ENCODE measurements at places on chromosomes 12 and 14.

GRCh38 chr12:50932787-50933280 is 19.5 kb upstream of the HIGD1C start:
- no peak for DNase-seq

DNA sequence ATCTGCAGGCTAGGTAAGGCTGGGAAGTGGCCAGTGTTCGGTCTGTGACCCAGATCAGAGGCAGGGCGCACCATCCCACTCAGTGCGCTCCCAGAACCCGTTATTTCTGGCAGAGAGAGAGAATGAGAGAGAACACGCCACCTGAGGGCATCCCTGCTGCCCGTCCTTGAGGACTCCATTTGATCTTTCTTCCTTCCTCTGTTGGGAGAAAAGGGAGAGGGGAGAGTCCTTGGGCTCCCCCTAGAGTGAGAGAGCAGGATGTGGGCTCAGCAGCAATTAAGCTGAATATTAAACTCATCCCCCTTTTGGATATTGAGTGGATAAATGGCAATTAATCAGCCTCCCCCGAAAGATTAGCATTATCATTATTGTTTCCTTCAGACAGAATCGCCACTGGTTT is 70.6 kb downstream of the IFT43 start:
- DNase-seq: no peak

- DNase-seq: peak; percentile 57
These were observed 71.1 kb downstream of the RASSF3 start for GRCh38 chr12:64681200-64682052.

- no peak for DNase-seq
These were observed 22.2 kb upstream of the GPR132 start for GRCh38 chr14:105087308-105087962.

DNA sequence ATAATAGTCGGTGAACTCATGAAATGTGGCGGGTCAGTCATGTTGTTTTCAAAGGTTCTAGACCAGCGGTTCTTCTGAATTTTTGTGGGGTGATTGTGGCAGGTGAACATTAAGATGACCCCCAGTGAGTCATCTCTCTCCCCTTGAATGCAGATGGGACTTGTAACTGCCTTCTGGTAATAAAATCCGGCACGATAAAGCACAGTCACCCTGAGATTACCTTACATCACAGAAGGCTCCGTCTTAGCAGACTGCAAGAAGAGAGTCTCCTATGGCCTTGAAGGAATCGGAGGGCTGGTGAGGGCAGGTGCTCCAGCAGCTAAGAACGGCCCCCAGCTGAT is 189.6 kb downstream of the FOXN3 start:
- no peak for DNase-seq

DNA sequence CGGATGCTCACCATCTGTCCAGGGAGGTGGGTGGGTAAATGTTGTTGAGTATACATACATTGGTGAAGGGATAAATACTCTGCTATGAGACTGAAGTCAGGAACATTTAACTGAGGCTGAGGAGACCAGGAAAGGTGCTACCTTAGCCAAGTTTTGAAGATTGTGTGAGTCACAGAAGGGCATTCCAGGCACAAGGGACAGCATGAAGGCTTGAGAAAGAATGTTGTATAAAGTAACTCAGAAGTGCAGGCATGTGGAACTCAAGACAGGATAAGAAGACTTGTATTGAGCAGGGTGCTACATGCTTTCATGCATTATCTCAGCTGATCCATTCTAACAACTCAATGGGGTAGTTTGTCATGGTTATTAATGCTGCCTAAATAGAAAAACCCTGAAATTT is 112.7 kb downstream of the IPO8 start:
- DNase-seq: no peak

DNA sequence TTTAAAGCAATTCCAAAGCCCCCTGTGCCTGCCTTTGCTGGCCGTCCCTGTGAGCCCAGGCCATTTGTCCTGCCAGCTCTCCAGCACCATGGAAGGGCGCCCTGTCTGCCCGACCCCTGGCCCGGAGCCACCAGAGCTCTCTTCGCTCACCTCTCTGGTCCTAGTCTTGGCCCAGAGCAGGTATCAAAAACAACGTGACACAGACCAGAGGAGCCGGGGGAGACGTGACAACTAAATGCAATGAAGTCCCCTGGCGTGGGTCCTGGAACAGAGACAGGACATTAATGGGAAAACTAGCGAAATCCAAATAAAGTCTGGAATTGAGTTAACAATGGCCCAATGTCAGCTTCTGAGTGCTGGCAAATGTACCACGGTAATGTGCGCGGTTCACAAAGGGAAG is 83.2 kb upstream of the DIO3 start:
- DNase-seq: no peak

GRCh38 chr12:9701380-9702154 is 31.3 kb downstream of the CLECL1 start:
- no peak for DNase-seq

GRCh38 chr12:95623554-95624170 is 72.4 kb upstream of the USP44 start:
- DNase-seq: peak; percentile 25
